CD8-positive, alpha-beta T cell (primary cell): ENCODE measurements at places on chromosomes 12 and 14. TPM values are rescaled to one million over a fixed set of nuclear protein-coding genes. Genes with fewer than 3 reads are reported as not detected.

Gene SDR9C7
- not detected for total RNA-seq

Gene ADSS1
- 3.5 TPM for total RNA-seq

Gene ALX1
- total RNA-seq: not detected

Gene RPS6KL1
- total RNA-seq: 10.8 TPM

Gene SLCO1B1
- total RNA-seq: not detected

Gene KRT85
- not detected for total RNA-seq

Gene POTEM
- total RNA-seq: not detected

Gene TAPBPL
- total RNA-seq: 12.2 TPM

Gene CD163
- total RNA-seq: 0.08 TPM

Gene MARCHF9
- total RNA-seq: 23.1 TPM

Gene FBLN5
- 1.4 TPM for total RNA-seq

Gene OR10G2
- total RNA-seq: not detected

Gene MYH6
- not detected for total RNA-seq

Gene CLEC7A
- not detected for total RNA-seq

Gene ASCL1
- not detected for total RNA-seq

Gene DPF3
- total RNA-seq: 0.28 TPM

Gene PARPBP
- 2.4 TPM for total RNA-seq

Gene WIF1
- total RNA-seq: not detected

Gene LALBA
- total RNA-seq: not detected

Gene SCN8A
- total RNA-seq: 0.54 TPM

Gene SERPINA12
- not detected for total RNA-seq

Gene CFAP54
- total RNA-seq: 1.2 TPM

Gene EXOC3L4
- not detected for total RNA-seq

Gene PRB3
- total RNA-seq: not detected
